ENCODE measurements at places on chromosomes 4 and X.

GRCh38 chr4:66465111-66465510, 794.8 kb upstream of the EPHA5 start:
- no peak for DNase-seq

GRCh38 chr4:151671541-151672059, 89.2 kb downstream of the GATB start:
- no peak for DNase-seq

- DNase-seq: no peak
Observed at GRCh38 chr4:115233600-115233999, 120.2 kb upstream of the NDST4 start.

DNA sequence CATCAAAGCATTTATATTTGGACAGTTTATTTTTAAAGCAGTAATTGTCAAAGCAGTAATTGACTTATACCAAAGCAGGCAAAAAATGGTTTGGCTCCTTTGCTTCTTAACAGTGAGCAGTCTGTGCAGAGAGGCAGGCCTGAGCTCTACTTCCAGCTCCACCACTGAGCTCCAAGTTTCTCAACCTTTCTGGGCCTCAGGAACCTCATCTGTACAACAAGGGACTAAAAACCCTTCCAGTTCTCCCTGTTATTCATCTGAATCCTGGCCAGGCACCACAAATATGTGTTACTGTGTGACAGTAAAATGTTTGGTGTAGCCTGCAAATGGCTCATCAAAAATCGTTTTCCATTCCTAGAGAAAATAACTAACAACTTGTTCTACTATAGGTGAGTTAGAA, 88.7 kb upstream of the TTC29 start:
- DNase-seq: peak; percentile 65

- DNase-seq: peak; percentile 37
Observed at GRCh38 chr4:119207051-119207450, 5.5 kb upstream of the USP53 start.

DNA sequence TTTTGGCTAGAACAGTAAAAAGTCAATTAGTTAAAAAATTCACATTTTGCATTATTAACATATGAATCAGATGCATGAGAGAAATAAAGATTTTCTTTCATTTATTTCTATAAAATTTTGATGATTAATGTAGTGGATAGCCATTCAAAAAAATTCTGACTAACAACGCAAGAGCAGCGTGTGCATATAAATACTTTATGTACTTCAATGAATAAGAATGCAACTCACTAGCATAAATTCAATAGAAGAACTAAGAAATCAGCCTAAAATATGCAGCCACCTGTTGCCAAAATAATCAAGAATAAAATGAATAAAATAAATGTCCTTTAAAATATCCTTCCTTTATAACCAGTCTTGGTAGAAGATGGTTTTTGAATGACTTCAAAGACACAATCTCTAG, 471.9 kb downstream of the PDGFC start:
- no peak for DNase-seq

DNA sequence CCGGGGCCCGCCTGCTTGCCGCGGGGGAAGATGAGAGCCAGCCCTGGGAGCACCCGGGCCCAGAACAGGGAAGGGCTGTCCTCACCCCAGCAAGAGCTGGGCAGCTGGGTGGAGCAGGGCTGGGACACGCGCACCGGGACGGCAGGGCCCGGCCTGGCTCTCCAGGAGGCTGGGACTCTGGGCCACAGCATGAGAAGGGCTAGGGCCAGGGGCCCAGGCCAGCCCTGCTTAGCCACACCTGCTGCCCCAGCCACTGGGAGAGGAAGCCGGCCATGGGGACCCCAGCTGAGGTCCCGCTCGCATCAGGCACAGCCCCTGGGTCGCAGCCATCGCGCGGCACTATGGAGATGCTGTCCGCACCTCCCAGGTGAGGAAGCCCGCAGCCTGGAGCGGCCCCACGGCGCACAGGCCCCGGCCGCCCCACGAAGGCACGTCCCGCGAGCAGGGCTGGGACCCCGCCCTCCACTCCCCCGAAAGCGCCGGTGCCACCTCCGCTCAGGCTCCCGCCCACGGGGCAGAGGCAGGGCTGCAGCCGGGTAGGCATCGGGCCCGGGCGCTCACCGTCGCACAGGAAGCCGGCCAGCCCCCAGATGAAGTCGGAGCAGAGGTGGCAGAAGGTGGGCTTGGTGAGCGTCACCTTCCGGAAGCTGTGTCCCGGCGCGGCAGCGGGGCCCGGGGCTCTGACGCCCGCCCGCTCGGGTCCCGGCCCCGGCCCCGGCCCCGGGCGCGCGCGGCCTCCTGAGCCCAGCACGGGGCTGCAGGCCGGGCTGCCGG, 531 bp downstream of the DGKQ start:
- DNase-seq: peak; percentile 57

GRCh38 chrX:38277802-38278201, 49.5 kb downstream of the RPGR start:
- DNase-seq: no peak

- no peak for DNase-seq
Observed at GRCh38 chr4:17009871-17010367, 111.5 kb upstream of the LDB2 start.

DNA sequence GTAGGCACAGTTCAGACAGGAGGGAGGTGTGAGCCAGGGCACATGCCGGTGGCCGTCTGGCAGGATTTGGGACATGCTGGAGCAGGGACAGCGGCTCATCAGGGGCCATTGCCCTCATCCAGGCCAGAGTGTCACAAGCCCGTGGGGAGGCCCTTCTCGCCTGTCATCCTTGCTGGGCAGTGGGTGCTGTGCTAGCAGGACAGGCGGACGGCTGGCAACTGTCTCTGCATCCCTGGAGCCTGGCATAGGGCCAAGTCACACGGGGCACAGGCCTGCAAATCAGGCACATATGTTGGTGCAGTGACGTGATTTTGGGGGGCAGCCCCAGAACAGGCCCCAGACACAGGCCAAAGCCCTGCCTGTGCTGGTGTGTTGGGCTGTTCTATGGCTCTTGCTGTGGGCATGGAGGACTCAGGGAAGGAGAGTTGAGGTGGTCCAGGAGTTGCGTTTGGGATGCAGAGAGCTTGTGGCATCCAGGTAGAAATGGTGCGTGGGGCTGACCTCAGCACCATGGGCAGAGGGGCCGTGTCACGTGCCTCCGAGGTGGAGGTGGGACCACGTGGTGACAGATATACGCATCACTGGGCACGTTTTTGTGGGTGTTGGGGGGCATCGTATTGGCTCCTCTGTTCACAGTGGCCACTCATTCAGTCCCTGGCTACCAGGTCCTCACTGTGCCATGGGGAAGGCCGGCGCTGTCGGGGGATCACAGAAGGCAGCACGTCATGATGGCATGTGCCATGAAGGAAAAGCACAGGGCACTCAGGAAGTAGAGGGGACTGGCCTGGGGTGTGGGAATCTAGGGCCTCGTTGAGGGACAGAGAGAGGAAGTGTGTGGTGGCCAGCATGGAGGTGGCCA, 14.6 kb upstream of the MSANTD1 start:
- DNase-seq: no peak

DNA sequence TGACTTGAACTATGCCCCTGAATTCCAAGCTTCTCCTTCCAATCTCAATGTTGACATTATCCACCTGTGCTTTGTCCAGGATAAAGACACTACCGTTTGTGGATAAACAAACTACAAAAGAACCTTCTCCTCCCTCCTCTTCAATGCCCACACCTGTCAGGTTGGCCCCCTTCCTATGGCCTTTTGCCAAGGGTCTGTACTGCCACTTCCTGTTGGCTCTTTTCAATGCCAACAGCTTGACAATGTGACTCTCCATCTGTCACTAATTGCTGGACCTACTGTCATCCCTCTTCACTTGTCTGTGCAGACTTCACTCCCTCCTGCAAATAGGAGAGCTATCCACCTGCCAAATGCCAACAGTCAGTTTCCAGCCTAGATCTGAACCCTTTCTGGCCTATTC, 35.8 kb upstream of the MID1 start:
- no peak for DNase-seq

DNA sequence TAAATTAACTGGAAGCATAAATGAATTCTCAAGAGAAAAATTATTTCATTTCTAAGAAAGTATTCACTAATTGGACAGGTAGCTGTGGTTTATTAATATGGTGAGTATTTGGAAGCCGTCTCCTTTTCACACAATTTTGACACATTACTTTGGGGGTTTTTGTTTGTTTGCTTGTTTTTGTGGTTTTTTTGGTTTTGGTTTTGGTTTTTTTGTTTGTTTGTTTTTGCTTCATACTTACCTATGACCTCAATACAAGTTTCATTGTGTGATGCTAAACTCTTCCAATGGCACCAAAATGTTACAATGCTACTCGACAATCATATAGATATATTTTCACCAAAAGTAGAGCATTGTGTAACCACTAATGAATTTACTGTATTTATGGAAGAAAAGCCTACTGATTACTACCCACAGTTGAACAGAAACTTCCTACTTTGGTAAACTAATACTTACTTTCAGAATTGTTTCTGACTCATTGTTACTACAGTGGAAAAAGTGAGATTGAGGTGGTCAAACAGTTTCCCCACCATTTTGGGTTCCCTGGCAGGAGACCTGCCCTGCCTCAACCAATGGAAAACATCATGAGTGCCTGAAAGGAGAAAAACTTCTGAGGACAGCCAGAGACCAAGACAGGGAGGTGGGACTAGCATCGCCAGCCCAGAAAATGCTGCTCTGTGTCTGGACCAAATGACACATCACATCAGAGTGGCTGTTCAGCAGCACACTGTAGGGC, 443.1 kb downstream of the HNRNPD start:
- DNase-seq: no peak

GRCh38 chr4:106602711-106603110, 234.1 kb upstream of the GIMD1 start:
- no peak for DNase-seq

DNA sequence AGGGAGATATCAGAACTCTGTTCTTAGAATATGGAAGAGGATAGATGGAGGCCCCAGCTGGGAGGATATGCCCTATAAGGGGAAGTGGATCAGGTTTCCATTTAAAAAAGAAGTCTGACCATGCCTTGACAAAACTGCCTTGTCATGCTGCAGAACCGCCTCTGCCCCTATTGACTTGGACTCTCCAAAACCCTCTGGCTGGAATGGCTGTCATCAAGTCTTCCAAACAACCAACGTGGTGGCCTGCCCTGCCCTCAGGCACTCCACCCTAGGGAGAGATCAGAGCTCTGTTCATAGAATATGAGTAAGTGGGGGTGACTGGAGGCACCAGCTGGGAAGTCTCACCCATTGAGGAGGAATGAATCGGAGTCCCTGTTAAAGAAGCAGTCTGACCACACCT, 114.9 kb downstream of the VSIG4 start:
- no peak for DNase-seq

DNA sequence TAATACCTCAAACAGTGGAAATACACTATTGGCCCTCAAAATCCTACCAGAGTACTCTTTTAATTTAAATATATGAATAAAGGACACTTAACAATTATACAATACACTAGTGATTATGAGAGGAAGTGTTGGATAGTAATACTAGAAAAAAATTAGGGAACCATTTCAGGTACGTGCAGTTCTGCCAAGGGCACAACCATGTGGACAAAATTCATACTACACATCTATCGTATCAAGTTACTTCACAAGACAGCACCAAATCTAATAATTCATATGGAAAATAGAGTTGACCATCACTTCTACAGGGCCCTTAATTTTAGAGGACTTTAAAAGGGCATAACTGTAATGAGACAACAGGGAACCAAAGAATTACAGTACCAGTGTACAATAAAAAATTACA, 69.2 kb upstream of the ZCCHC13 start:
- no peak for DNase-seq

GRCh38 chrX:68550193-68550592, 51.3 kb downstream of the YIPF6 start:
- DNase-seq: no peak

DNA sequence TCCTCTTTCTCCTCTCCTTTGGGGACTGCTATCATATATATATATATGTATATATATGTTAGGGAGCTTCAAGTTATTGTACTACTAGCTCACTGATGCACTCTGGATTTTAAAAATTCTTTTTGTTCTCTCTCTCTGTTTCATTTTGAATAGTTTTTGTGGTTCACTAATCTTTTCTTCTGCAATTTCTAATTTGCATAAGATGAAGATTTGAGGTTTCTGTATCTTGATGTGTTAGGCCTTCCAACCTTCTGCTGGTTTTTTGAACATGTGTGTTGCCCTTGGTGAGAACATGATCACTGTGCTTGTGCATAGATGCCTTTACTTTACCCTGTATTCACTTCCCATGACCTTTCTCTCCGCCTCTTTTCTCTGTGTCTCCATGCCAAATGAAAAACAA, 7.8 kb upstream of the ZNF718 start:
- no peak for DNase-seq

- DNase-seq: no peak
Observed at GRCh38 chr4:77783895-77784294, 35.3 kb downstream of the CNOT6L start.

- DNase-seq: peak; percentile 20
Observed at GRCh38 chrX:116232833-116233232, 62.3 kb downstream of the AGTR2 start.

DNA sequence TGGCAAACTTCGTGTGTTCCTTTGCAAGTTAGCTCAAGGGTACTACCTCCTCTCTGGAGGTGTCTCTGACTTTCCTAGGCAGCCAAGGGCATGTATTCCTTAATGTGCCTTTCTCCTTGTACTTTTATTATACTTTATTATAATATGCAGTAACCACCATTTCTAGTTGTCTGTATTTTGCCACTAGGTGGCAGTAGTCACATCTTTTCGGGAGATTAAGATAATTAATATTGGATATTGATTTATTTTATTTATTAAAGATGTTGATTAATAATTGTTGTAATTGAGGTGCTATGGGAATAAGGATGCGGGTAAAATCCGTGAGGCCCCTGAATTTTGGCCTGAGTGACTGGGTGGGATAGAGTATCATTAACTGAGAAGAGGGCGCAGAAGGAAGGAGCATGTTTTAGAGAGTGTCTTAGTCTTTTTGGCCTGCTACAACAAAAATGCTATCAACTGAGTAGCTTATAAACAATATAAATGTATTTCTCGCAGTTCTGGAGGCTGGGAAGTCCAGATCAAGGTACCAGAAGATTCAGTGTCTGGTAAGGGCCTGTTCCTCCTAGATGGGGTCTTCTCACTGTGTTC, 153.3 kb downstream of the TMEM164 start:
- DNase-seq: peak; percentile 15

GRCh38 chr4:27003642-27004113, 143.0 kb downstream of the STIM2 start:
- DNase-seq: peak; percentile 10

- DNase-seq: peak; percentile 9
Observed at GRCh38 chr4:126697748-126698147, 935.0 kb upstream of the INTU start.

GRCh38 chrX:136106920-136107528, 40.3 kb upstream of the FHL1 start:
- DNase-seq: no peak

DNA sequence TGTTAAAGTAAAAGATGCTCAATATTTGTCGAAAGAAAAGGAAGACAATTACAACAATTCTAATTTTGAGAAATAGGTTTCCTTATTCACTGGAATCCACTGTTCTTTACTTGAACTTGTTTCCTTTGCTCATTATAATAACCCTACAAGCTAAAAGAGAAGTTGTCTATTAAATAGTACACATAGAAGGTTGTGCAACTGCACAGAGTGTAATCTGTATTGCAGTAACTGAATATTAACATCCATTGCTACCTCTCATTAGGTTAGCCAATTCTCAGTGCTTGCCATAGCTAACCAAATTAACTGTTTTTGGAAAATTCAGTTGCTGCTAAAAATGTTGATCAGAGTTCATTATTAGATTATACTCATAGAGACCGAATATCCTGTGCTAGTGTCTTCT, 120.0 kb downstream of the PDLIM5 start:
- DNase-seq: no peak

- peak; percentile 26 for DNase-seq
Observed at GRCh38 chrX:138711399-138712347, at the start of gene FGF13. Gene FGF13, minus strand, starts transcription at chrX:138711717. Its CDS starts 714 bp downstream, at chrX:138711003.

- no peak for DNase-seq
Observed at GRCh38 chrX:129802863-129803262, 23.1 kb downstream of the SASH3 start.
